NCI-H748 treated with DMSO at 0.1 percent for 48 hours (cell line): ENCODE measurements at places on chromosomes 12 and 14.

DNA sequence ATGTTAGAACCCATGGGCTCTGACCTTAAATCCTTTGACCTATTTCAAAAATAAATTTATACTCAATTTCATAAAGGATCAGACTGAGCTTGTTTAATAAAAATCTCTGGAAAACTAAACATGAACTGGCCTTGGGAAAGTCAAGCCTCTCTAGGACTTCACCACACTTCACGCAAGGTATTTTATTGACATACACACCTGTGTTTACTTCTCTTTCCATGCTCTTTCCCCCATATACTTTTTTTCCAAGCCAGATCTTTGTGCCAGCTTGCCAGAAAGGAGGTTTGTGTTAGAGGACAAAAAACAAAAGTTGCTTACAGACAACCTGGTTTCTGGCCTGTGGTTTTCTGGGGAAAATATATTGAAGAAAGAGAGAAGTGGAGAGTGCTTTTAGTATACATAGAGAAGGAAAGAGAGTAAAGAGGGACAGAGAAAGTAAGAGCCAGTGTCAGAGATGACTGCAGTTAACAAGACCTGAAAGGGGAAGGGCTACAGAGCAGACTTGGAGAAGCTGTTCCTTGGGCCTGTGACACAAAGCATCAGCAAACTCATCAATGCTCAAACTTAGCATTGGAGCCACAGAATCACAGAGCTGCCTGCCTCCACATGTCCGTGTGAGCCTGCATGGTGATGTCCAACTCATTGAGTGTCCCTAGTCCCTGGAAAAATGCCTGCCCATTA, 77.3 kb upstream of the TMTC2 start:
- no peak for DNase-seq

- DNase-seq: no peak
Measured at GRCh38 chr14:58825606-58826005, 187.8 kb downstream of the DACT1 start.

GRCh38 chr12:95633049-95633731, 81.9 kb upstream of the USP44 start:
- DNase-seq: no peak

DNA sequence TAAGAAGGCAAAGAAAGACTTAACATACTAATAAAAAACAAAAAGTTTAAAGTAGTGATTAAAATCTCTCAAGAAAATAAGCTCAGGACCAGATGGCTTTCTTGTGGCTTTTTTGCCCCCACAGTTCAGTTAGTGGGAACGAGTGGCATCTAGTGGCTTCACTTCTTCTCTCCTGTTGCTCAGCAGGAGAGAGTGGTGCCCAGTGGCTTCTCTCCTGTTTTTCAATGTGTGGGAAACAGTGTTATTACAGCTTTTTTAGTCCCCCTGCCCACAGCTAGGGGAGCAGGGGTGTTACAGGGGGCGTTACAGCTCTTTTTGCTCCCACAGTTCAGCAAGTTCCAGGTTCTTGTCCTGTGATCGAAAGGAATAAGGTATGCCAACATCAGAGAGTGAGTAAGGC, 135.2 kb downstream of the RERGL start:
- no peak for DNase-seq

DNA sequence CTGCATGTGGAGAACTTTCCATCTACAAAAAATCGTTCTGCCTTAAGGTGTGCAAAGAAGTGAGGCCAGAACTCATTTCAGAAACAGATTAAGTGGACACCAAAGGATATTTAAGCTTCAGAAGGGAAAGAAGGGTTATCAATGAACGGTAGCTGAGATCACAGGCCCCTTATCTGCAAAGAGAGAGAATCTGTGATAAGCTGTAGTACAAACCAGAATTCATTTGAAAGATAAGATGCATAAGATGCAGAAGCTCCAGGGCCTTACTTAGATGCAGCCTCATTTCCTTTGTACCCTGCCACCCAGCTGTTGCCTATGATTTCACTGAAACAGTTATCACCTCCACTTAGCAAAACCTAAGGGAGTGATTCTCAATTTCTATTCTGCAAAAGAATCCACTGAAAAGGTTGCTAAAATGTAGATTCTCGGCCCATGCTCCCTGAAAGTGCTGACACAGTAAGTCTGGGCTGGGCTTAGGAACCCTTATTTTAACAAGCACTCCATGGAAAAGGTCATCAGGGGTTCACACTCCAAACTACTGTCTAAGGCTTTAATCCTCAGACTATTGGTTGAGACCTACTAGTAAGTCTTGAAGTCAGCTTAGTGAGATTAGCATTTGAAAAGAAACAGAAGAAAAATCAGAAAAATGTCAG, 64.8 kb downstream of the HELB start:
- no peak for DNase-seq

- DNase-seq: no peak
Measured at GRCh38 chr12:125824276-125824675, 759.0 kb downstream of the AACS start.

- no peak for DNase-seq
Measured at GRCh38 chr14:61226015-61226654, 55.0 kb downstream of the TMEM30B start.

DNA sequence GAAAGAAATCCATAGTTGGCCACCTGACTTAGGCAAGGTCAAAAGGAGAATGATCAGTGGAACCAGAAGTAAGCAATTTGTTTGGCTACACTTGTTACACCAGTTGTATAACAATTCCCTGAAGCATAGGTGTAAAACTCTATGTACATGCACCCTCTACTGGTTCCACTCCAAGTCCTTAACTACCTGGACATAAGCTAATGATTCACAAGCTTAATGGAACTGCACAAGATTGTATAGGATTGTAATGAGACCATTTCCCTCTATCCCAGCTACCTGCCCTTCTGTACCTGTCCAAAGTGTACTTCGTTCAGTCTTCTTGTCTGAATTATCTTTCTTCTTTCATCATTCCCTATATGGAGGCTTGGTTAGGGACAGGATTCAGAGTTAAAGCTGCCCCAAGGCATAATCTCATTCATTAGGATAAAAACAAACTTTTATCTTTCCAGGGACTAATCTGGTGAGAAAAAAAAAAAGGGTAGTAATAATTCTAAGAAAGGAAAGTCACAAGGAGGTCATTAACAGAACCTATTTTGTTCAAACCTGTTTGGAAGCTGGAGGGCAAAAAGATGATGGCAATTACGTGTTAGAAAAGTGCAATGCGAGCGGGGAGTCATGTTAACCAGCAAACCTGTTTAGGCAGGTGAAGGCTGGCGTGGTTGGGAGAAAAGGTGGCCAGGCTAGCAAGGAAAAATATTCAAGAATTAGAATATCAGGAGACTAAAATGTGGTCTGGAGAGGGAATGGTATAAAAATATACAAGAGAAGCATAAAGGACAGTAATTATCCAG, 2.8 kb upstream of the TMEM52B start:
- no peak for DNase-seq

DNA sequence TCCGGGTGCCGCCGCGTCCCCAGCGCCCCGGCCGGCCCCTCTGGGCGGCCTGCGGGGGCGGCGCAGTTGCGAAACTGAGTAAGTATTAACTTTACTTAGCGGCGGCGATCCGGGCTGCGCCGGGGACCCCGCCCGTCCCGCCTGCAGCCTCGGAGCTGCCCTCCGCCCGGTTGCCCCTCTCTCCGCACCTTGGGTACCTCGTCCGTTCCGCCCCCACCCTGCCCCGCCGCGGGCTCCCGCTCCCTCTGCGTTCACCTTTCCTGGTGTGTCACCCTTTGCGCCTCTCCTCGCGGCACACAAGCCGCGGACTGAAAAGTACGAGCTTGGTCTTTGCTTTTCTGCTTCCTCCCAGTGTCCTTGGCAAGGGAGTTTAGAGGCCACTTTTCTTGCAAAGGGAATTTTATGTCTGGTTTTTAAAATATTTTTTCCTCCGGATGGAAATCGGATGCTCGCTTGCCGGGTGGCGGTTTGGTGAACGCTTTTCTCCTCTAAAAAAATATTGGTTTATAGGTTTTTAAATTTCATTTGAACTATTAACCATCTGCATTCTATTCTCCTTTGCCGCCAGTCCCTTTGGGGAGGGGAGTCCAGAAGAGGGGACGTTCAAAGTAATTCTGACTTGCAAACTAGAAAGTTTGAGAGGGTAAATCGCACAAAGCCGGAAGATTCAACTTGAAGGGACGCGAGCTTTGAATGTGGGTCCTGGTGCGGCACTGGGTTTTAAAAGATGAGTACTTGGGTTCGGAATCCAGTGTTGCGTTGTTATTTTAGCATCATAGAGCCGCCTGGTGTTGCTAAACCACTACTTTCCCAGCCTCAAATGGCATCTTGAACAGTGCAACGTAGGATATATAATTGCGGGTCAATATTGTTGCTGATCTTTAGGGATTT, 834 bp downstream of the RASSF8 start:
- DNase-seq: peak; percentile 2

- DNase-seq: no peak
Measured at GRCh38 chr14:36217027-36217426, 40.5 kb upstream of the PTCSC3 start.

DNA sequence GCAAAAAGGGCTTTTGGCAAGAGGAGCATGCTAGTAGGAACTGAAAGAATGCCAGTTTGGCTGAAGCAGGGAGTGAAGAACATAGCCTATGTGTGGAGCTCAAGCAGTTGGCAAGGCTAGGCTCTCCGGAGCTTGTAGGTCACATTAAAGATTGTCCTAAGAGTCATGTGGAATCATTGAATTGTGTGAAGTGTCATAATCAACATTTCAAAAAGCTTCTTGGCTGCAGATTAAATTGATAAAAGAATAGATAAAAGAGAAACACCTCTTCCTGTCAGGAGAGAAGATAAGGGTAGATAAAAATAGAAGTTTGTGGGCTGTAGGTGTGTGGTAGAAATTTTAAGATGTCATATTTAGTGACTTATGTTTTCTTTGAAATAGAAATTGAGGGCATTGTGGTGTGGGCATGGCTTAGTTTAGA, 36.1 kb downstream of the CPSF6 start:
- no peak for DNase-seq

DNA sequence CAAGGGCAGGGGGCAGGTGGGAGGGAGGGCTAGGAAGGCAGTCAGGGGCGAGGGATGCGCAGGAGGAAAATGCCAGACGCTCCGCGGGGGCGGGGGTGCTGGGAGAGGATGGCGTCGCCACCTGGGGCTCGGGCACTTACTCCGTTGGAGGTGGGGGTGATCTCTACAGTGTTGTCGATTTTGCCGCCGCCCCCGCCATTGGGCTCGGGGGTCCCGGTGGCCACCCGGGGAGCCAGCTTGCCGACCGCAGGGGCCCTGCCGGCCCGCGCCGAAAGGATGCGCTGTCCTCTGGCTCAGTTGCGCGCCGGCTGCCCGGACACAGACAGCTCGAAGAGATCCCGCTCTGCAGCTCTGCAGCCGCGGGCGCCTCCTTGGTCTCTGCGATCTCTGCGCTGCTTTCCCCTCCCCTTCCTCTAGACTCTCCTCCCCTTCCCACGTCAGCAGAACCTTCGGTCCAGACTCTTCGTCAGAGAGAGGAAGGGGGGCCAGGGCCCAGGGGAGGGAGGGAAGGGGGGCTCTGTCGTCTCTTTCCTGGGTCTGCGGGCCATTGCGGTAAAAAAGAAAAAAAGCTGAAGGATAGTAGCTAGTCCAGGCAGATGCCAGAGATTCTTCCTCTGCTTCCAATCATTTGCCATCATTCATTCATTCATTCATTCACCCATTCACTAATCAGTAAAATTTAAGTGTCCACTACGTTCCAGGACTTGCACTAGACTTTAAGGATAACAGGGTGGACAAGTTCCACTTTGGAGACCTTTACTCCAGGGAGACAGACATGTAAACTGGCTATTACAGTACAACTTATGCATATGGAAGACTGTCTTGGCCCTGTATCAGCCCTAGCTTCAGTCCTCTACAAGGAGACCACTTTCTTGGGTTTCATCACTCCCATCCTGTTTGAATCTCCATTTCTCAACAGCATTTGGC, at the start of gene SLC22A17:
SLC22A17 (minus strand) TSS at position 382 of the 927 bp plus-strand sequence.
- DNase-seq: peak; percentile 70

DNA sequence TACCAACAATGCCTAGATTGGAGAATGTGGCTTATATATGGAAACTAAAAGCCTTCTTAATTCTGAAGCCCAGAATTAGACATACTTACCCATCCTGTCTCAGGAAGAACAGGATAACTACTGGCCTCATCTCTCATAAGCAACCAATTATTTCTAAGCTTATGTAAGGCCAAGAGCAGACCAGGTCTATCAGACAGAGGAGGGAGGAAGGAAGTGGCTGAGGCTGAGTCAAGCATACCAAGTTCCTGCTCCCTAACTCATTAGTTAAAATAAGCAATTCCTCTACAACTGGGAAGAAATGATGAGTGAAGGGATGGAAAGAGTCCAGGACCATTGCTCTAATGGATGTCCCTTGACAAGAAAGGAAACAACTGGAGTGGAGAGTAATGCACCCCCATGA, 27.0 kb upstream of the INSM2 start:
- no peak for DNase-seq

- DNase-seq: no peak
Measured at GRCh38 chr12:75568801-75569200, 57.4 kb upstream of the KRR1 start.

DNA sequence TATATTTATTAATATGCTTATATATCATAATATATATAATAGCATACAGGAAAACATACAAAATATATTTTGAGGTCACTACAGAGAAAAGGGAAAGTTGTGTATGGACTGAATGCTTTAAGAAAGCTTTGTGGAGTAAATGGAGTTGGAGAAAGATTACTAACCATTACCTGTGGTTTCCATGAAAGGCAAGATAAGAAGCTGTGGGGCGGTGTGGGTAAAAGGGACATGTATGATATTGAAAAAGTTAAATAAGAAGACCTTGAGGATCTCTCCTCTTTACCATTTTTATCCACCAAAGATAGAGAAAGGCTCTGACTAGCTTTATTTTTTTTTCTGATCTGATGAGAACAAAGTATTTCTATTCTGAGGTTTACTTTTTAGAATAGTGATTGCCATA, 404.4 kb downstream of the TRHDE start:
- no peak for DNase-seq
